ENCODE measurements at places on chromosomes 3 and 15.

DNA sequence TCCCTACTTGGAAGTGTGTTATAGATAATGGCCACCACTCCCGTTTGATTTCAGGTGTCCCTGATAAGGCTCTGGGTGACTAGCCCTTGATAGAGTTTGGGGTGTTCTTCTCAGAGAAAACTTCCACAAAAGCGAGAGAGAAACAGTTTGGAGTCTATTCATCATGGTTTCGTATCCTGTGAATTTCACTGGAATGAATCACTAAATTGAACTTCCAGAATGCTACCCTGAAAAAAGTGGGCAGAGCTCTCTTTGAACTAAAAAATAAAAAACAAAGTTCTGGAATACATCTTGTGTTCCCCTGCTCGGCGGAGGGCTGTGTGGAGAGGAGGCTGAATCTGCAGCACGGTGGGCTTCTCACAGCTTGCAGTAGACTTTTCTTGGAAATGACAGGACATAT, 52.8 kb upstream of the FAM98B start:
- peak; percentile 29 for DNase-seq

DNA sequence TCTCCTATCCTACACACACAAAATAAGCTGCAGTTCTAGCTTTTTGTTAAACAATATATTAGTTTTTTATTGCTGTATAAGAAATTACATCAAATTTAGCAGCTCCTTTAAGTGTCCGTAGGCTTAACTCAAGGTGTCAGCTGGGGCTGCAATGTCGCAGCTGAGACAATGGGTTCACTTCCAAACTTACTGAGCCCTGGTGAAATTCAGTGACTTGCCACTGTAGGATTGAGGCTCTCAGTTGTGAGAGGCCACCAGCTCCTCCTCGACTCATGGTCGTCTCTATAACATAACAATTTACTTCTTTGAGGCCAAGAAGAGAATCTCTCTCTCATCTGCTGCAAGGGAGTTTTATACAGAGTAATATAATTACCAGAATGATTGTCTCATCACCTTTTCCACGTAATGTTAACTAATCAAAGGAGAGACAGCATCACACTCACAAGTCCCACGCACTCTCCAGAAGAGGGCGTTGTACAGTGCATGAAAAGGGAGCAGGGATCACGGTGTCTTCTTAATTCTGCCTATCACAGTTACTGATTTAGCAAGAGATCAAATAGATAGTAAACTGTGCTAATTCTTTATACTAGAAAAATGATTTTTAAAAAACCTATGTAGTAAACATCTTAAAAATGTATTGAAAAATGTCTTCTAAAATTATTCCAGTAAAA, 735.6 kb upstream of the GBE1 start:
- DNase-seq, result no peak

GRCh38 chr3:35857004-35857403, 217.7 kb downstream of the ARPP21 start:
- no peak for DNase-seq

- no peak for DNase-seq
These were observed 203.6 kb upstream of the PDZRN3 start for GRCh38 chr3:73828348-73828747.

GRCh38 chr3:65785065-65785645, 253.6 kb downstream of the MAGI1 start:
- DNase-seq, result peak; percentile 37

GRCh38 chr3:195907934-195908693, at the start of gene TNK2:
Gene TNK2 (minus strand): TSS chr3:195908551. CDS start chr3:195888588, 19,963 bp downstream.
- no peak for DNase-seq

- no peak for DNase-seq
These were observed 76.9 kb upstream of the ABI3BP start for GRCh38 chr3:101069901-101070798.

GRCh38 chr3:42402394-42403096, 7.9 kb downstream of the LYZL4 start:
- no peak for DNase-seq

GRCh38 chr3:72748659-72749058, 99.6 kb downstream of the SHQ1 start:
- DNase-seq, result no peak

- no peak for DNase-seq
These were observed 215.2 kb upstream of the BCHE start for GRCh38 chr3:166052440-166052839.

GRCh38 chr15:75215107-75216004, 13.7 kb downstream of the C15orf39 start:
- DNase-seq, result no peak

GRCh38 chr15:35963326-35963725, 417.4 kb upstream of the DPH6 start:
- DNase-seq, result no peak

Data from AG08395 (cell line).